Activated T-cell treated with anti-CD3 and anti-CD28 coated beads, Interleukin-2, amount 50 U/mL, for 24 hours (primary cell): ENCODE measurements at places on chromosomes 3 and 15.

- no peaks in the 10 kb centered on the region for H3K27me3 ChIP-seq
- H3K36me3 ChIP-seq, result no peaks in the 10 kb centered on the region
- no peaks in the 10 kb centered on the region for H3K4me1 ChIP-seq
- no peak overlapping the region for H3K27ac ChIP-seq
Observed at GRCh38 chr3:103894162-103894822, 1459.5 kb downstream of the ZPLD1 start.

GRCh38 chr15:25183581-25184251 is 228.9 kb downstream of the SNRPN start:
- H3K4me3 ChIP-seq, result no peak overlapping the region
- H3K27ac ChIP-seq, result no peak overlapping the region
- H3K36me3 ChIP-seq, result no peaks in the 10 kb centered on the region
- H3K27me3 ChIP-seq, result no peaks in the 10 kb centered on the region

- H3K27ac ChIP-seq, result no peak overlapping the region
- H3K27me3 ChIP-seq, result peaks cover 46% of the 10 kb centered on the region
- no peak for DNase-seq
- no peaks in the 10 kb centered on the region for H3K36me3 ChIP-seq
- no peak overlapping the region for H3K4me3 ChIP-seq
Observed at GRCh38 chr15:79084308-79084968, 6.1 kb downstream of the RASGRF1 start.

DNA sequence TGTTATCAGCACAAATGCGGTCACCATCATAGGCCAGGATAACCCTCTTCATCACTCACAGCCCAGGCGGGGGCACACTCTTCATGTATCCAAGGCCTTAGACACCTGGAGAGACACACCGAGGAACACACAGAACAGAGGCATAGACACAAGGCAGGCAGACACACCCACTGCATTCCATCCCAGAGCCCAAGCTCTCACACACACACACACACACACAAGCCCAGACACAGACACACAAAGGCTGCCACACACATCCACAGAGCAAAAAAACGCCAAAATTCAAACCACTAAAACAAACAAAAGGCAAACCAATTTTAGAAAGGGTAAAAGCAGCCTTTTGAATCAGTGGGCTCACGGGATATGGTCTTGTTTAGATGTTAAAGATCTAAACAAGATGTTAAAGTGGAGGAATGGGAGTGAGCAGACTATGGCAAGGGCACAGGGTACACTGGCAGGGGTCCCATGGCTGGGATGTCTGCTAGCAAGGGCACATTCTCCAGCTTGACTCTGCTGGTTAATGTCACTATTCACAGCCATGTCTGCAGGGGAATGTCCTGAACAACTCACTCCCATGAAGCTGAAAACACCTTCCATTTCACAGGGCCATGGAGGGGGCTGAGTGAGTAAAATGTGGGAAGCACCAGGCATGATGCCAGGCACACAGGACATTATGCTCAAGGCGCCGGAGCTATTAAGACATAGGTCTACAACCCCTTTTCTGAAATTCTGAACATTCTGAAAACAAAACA is 14.9 kb upstream of the CRABP1 start:
- no peaks in the 10 kb centered on the region for H3K36me3 ChIP-seq
- DNase-seq, result no peak
- H3K27me3 ChIP-seq, result no peaks in the 10 kb centered on the region
- H3K4me3 ChIP-seq, result no peak overlapping the region

GRCh38 chr3:5198313-5198677 is 10.8 kb downstream of the EDEM1 start:
- peaks cover 96% of the 10 kb centered on the region for H3K36me3 ChIP-seq
- no peaks in the 10 kb centered on the region for H3K27me3 ChIP-seq
- peaks cover 85% of the 10 kb centered on the region for H3K4me1 ChIP-seq
- peak overlapping the region; percentile 97 for H3K27ac ChIP-seq
- peak overlapping the region; percentile 61 for H3K4me3 ChIP-seq
